ENCODE measurements at places on chromosomes 4 and X.

DNA sequence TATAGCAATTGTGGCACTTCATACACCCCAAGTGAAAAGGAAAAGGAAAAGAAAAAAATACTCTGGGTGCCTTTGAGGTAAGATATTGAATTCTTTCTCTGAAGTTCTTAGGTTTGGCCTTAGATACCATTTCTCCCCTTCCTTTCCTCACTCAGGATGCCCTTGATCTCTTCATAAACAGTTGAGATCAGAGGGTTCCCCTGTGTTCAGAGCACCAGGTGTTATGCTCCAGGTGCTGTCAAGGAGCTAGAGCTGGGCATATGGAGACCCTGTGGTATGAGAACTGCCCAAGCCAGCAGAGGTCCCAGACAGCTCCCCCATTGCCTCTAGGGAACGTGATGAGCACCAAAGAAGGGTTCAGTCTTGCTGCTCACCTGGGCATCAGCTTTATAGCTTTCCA is 17.1 kb upstream of the CD40LG start:
- DNase-seq: no peak

DNA sequence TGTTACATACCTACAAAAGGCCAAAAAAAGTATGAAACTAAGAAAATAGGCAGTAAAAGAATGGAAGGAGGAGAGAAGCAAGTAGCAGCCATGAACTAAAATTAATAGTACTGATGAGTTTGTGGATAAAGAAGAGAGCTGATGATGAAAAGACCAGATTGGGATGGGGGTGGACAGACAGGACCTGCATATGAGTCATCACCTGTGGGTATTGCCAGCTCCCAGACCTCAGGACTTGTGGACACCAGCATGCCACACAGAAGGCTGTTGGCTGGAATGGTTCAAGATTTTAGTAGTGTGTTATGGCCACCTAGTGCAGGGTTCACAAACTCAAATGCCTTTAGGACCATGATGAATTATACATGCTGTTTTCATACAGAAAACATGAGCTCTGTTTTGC is 58.9 kb downstream of the ARX start:
- no peak for DNase-seq

DNA sequence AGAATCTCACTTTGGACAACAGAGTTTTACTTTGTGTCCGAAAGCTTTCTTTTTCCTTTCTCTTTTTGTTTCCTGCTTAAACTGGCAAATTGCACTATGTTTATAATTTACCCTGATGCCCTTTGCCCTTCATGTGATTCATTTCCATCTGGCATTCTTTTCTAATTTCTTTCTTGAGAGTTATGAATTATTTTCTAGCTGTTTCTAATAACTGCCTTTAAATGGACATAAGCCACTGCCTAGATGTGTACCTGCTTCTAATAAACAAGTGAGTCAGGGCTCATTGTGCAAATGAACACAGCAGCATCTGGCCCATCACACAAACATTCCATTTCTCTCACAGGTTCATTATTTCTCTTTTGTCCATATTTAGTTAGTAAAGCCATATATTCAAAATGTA is 242.3 kb upstream of the GPRIN3 start:
- no peak for DNase-seq

DNA sequence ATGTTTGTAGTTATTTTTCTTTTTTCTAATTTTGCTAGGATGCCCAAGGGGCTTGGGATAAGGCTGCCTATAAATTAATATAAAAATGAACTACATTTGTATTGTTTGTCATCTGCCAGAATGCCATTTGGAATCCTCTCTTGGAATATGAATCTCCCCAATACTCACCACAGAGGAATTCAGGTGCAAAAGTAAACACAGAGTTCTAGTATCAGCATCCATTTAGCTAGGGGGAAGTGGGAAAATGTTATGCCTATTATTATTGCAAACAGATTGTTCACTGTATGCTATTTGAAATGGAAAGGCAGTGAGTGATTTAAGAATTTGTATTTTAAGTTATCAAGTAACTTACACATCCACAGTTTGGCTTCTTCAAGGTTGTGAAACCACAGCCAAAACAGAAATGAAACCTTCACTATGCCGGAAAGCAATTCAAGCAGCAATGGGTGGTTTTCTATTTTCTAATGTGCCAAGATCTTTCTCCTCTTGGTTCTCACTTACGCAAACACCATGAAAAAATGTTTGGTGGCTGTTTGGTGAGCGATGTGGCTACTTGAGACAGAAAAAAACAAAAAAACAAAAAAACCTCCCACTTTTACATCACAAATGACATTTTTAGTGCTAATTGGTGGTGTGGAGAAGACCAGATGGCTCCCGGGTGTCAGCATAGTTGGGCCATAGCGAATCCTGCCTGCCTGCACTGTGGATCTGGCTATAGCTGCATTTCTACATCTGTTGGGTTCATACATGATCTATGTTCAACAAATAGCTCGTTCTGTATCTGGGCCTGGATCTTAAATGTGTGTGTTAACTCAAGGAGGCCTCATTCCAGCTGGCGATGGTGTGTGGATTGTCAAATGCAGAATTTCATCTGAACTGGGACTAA is 200.8 kb upstream of the GIMD1 start:
- DNase-seq: no peak

DNA sequence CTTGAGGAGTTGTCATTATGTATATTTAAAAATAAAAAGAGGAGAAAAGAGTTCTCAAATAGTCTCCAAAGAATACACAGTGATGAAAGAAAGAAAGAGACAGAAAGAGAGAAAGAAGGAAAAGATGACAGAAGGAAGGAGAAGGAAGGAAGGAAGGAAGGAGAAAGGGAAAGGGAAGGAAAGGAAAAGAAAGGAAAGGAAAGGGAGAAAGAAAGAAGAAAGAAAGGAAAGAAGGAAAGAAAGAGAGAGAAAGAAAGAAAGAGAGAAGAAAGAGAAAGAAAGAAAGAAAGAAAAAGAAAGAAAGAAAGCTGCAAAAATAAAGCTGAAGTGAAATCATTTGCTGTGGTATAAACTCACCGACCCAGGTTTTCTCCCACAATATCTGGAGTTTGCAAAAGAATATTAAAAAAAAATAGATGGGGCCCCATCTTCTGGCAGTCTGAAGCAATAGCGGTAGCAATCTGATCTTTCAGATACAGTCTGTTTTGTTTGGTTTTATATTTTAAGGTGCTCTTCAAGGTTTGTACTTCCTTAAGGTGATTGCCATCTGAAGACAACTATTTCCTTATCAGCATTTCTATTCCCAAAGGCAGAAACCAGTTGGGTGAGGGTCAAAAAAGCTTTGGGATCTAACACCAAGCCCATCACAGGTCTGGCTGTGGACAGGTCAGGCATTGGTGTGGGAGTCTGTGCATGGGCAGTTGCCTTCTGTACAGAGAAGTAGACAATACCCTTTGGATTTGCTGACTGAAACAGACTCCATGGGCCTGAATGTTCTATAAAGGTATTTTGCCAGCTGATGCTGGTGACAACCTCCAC is 160.4 kb downstream of the CPEB2 start:
- DNase-seq: no peak

- no peak for DNase-seq
Measured at GRCh38 chr4:10521424-10521823, 64.2 kb upstream of the ZNF518B start.

- no peak for DNase-seq
Measured at GRCh38 chrX:54089191-54089590, 44.9 kb upstream of the PHF8 start.

DNA sequence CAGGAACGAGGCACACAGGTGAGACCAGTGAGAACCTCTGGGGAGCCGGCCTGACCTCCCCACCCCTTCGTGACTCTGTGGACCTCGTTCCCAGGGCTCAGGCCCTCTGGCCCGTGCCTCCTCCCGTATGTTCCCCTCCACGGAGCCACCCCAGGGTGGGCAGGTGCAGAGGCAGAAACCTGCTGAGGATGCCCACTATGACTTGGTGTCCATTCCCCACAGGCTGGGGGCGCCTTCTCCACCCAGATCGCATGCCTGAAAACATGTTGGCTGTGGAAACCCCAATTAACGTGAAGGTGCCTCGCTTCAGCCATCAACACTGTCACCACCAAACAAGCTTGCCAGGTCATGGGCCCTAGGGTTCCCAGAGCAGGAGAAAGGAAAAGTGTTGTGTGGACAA is 27.0 kb downstream of the BLOC1S4 start:
- no peak for DNase-seq

GRCh38 chr4:154869301-154869700 is 88.2 kb downstream of the RBM46 start:
- DNase-seq: no peak

DNA sequence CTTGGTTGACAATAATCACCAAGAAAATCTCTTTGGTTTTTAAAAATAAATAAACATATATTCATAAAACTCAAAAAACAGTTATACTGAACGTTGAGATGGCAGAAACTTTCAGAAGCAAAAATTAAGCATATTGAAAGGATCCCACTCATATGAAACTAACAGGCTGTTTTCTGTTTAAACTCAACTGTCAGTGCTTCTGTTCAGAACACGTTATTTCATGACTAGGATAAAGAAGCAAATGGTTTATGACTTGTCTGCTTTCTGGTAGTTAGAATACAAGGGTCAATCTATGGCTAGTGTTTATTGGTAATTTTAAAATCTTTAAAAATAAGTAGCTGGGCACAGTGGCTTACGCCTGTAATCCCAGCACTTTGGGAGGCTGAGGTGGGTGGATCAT is 4.1 kb downstream of the GPR82 start:
- DNase-seq: no peak

DNA sequence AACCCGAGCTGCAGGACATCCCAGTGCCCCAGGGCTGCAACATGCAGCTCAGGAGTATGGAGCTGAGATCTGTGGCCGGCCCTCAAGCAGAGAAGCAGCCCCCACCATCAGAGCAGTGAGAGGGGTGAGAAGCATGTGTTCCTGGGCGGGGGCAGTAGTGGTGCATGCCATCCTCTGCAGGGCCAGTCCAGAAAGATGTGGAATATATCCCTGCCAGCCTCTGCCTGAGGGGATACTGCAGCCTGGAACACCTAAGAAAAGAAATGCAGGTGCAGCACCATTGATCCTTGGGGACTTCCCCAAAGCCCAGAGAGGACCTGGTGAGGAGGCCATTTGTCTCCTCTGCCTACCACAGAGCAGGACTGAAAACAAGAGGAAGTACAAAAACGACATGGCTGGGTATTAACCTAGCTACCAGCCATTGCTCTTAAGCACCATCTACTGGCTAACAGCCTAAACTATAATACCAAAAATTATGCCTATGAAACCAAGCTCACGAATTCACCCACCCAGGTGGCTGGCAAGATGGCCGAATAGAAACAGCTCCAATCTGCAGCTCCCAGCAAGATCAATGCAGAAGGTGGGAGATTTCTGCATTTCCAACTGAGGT is 158.8 kb downstream of the ADGRA3 start:
- DNase-seq: no peak

DNA sequence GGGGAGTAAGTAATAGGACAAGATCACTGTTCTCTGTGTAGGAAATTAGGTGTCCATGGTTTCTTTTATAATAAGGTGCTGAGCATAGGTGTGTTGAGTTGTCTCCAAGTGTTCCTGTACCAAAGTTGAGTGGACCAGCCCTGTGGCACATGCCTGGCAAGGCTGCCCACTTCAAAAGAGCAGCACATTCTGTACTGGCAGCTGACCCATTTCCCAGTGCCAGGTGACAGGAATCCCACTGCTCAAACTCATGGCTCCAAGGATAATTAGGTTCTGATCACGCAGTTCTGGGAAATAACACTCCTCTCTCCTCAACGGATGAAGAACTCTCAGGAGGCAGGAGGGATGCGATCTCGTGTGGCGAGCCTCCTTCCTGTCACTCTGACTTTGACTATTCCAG is 12.8 kb upstream of the LGI2 start:
- DNase-seq: no peak

- no peak for DNase-seq
Measured at GRCh38 chr4:163694385-163694784, 199.9 kb downstream of the TMA16 start.

GRCh38 chr4:140718241-140718952 is 37.8 kb downstream of the TBC1D9 start:
- DNase-seq: no peak

DNA sequence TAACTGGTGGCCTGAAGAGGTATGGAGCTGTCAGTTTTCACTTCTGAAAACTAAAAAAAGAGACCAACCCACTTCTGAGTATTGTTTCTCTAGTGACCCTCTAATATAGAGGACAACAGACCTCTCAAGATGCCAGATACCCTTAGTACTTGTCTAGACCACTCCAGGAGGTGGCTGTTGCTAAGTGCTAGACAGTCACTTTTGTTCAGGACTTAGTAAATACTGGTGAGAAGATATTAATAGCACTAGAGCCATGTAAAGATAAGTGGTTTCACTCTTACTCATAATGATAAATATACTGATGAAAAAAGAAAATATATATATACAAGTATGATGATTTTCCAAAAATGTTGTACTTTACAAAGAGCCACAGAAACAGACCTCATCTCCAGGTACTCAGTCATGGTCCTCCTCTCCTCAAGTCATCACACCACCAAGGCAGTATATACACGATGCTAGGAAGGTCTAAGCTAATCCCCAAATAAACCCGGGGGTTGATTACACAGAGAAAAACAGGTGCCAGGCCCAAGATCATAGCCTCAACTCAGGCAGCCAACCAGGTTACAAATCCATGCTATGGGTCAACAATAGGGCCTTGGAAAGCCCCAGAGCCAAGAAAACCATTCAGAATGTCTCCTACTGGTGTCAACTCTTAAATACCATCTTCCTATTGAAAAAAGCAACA is 66.9 kb downstream of the ARHGEF9 start:
- no peak for DNase-seq

GRCh38 chrX:57918750-57919436 is 8.6 kb upstream of the ZXDA start:
- no peak for DNase-seq

DNA sequence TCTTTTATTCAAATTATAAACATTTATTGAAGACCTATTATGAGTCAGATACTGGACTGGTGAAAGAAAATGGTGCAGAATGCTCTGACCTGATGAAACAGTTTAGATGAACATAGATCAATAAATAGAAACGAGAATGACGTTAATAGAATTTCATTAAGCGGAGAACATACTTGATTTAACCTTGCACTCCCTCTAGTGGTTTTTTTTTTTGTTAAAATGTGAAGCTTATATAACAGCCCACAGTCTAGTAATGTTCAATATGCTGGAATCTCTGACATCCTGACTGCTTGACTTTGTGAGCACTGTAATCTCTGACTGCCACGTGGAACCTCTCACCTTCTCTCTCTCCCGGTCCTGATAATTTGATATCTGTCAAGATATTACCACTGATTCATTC is 32.3 kb downstream of the HDAC8 start:
- DNase-seq: no peak

DNA sequence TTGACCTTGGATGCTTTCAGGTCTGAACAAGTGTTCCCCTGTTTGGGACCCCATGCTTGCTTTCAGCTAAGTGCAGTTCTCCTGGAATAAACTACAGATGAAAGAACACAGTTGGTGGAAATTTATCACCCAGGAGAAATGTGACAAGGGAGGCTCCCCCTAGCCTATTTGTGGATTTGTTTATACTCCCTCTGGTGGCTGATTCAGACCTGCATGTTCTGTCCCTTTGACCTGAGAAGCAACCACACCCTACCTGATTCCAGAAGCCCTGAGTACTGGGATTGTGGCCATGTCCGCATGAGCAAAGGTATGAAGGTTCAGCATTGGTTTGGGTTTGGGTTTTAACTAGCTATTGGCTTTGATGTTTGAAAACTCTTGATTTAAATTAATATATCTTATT is 440.9 kb downstream of the MID1IP1 start:
- DNase-seq: no peak
